ENCODE measurements at places on chromosomes 4 and X. TPM values are rescaled to one million over a fixed set of nuclear protein-coding genes. Genes with fewer than 3 reads are reported as not detected.

CLGN gene
- total RNA-seq = 4.2 TPM

GUCY1B1 gene
- total RNA-seq = 0.16 TPM

MAGEA12 gene
- total RNA-seq = 0.22 TPM

OTC gene
- not detected for total RNA-seq

SLC16A2 gene
- 22.7 TPM for total RNA-seq

HSD17B13 gene
- total RNA-seq = 0.07 TPM

TLL1 gene
- total RNA-seq = 0.38 TPM

TLR1 gene
- 0.24 TPM for total RNA-seq

NUP54 gene
- 38.2 TPM for total RNA-seq

ANK2 gene
- total RNA-seq = 1.2 TPM

BTK gene
- 0.12 TPM for total RNA-seq

ARMCX6 gene
- total RNA-seq = 48.1 TPM

RHOXF2B gene
- not detected for total RNA-seq

EDNRA gene
- 0.58 TPM for total RNA-seq

FAM236D gene
- not detected for total RNA-seq

ASB12 gene
- total RNA-seq = not detected
